M059J (cell line): ENCODE measurements at places on chromosomes 6 and 20. TPM values are rescaled to one million over a fixed set of nuclear protein-coding genes. Genes with fewer than 3 reads are reported as not detected.

Gene SPEF1
- total RNA-seq, result 0.27 and 0.34 TPM in 2 replicates

Gene HRH3
- total RNA-seq, result not detected in 2 replicates

Gene UQCC2
- 81.0 and 97.6 TPM in 2 replicates for total RNA-seq

Gene PTPRK
- total RNA-seq, result 50.9 and 71.7 TPM in 2 replicates

Gene MCM8
- 30.4 and 36.2 TPM in 2 replicates for total RNA-seq

Gene ARMH2
- not detected in 2 replicates for total RNA-seq

Gene NR2E1
- 0.37 and 1.2 TPM in 2 replicates for total RNA-seq

Gene STMND1
- total RNA-seq, result not detected in 2 replicates

Gene TUBB2A
- total RNA-seq, result 278 and 327 TPM in 2 replicates

DNA sequence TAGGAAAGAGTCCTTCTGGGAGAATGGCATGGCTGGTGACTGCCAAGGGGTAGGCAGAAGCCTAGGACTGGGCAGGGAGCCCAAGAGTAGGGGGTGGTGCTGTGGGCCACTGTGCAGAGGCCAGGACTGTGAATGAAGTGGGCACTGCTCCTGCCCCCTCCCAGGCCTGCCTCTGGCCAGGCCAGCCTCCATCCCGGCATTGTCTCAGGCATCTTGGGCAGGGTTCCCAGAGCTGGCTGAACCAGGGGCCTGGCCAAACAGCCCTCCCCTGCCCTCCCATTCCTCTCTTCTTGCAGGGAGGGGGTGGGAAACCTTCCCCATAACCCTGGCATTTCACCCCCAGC is 81.6 kb downstream of the MRPL14 start:
- peak; percentile 45 for DNase-seq

GRCh38 chr6:169542491-169542890 is 159.3 kb downstream of the WDR27 start:
- no peak for DNase-seq

GRCh38 chr6:92479831-92480230 is 939.5 kb downstream of the EPHA7 start:
- no peak for DNase-seq

GRCh38 chr6:139243536-139243935 is 48.3 kb downstream of the TXLNB start:
- DNase-seq, result no peak

GRCh38 chr6:160999516-160999915 is 7.9 kb downstream of the MAP3K4 start:
- DNase-seq, result no peak

DNA sequence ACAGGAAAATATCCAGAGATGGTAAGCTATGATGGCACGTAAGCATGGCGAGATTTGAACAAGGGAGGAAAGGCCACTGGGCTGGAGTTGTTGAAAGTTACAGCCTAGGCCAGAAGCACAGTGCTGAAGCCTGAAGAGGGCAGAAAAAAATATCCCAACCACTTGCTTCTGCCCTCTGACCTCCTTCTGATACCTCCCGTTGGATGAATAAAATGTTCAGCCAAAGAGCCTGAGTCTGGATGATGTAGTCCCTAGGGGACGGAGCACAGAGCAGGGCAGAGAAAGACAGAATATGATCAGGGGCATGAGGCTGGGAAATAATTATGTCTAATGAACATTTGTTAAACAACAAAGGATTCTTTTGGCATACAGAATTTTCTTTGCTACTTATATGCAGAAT is 19.7 kb downstream of the KLHL31 start:
- DNase-seq, result no peak

GRCh38 chr6:158519761-158520160 is 40.1 kb upstream of the TMEM181 start:
- DNase-seq, result no peak

GRCh38 chr6:109239160-109239559 is 143.1 kb downstream of the CD164 start:
- DNase-seq, result no peak

DNA sequence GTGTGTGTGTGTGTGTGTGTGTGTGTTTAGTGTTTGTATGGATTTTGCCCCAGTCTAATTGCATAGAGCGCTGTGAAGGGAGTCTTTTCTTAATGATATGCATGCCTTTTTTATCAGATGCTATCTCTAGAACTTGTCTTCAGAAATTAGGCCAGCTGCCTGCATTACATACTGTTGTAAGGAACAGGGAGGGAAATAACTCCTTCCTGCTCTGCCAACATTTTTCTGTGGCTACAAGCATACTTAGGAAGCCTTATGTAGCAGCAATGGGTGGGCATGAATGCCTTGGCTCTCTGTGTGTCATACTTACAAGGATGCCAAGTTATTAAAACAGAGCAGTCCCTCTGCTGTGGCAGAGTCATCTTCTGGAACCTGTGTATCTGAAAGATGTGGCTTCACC is 8.0 kb upstream of the COL21A1 start:
- peak; percentile 37 for DNase-seq

DNA sequence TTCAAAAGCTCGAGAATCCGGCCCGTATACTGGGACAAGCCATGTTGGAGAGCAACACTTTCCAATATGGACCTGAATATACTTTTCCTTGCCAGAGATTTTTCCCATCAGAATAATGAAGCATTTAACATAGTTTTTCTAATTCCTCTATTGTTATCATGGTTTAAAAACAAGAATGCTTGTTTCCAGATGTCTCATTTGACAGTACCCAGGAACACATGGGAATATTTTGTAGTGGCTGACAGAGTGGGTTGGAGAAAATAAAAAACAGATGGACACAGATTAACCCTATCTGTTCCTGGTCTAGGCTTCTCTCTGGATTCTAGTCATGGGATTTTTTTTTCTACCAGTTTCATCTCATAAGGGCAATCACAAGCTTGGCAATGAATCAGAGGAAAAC is 164.8 kb upstream of the CEP162 start:
- DNase-seq, result no peak

GRCh38 chr6:15810618-15811017 is 147.8 kb upstream of the DTNBP1 start:
- DNase-seq, result no peak

DNA sequence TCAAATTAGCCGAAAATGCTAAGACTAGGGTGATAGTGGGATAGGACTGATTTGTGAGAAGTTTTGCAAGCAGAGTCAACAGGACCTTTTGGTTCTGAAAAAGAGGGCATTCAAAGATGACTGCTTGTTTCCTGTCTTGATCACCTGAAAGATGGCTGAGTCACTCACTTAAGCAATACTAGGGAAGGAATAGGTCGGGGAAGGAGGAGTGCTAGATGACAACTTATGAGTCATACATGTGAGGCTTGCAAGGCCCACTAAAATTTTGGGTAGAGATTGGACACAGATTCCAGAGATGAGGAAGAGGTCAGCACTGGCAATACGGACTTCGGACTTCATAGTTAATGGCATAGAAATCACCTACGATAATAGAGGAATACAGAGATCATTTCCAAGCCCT is 89.2 kb downstream of the FAM83B start:
- DNase-seq, result peak; percentile 80

DNA sequence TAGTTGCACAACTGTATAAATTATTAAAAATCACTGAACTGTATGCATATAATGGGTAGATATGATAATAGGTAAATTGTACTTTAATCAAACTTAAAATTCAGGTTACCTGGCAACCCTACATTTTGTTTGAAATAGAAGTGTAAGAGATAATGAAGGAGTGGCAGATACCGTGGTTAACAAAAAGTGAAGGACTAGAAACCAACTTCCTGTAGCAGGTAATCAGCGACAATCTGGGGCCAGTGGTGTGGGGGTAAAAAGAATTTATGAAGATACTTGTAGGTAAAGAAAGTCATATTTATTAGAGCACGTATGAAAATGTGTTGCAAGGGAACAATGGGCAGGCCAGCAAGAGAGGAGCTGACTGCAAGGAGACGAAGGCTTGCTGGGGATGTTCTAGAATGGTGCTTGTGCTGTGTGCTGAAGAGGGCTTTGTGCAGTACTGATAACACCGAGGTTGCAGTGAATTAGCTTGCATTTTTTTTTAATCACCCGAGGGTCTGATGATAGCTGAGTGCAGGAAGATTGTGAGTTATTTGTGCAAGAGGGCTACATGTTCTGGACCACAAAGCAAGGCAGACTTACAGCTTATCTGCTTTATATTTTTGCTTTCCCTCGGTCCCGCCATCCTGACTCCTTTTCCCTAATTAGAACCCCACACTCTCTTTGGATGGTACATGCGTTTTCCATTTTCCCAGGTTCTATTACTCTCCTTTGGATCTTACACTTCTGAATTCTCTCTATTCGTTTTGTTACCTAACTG is 4.6 kb upstream of the ENPP1 start:
- no peak for DNase-seq

GRCh38 chr6:12037798-12038197 is 25.7 kb downstream of the HIVEP1 start:
- DNase-seq, result no peak

- peak; percentile 21 for DNase-seq
Measured at GRCh38 chr6:138278326-138278725, 60.0 kb upstream of the PBOV1 start.
